Stimulated activated CD8-positive, alpha-beta memory T cell treated with anti-CD3 and anti-CD28 coated beads, Interleukin-15, amount 100 ng/mL, for 24 hours (primary cell): ENCODE measurements at places on chromosomes 13 and 19.

GRCh38 chr13:27967203-27967735 is 1.8 kb downstream of the CDX2 start:
- DNase-seq, result no peak

- DNase-seq, result no peak
Measured at GRCh38 chr19:41223431-41224234, 4.6 kb downstream of the AXL start.

DNA sequence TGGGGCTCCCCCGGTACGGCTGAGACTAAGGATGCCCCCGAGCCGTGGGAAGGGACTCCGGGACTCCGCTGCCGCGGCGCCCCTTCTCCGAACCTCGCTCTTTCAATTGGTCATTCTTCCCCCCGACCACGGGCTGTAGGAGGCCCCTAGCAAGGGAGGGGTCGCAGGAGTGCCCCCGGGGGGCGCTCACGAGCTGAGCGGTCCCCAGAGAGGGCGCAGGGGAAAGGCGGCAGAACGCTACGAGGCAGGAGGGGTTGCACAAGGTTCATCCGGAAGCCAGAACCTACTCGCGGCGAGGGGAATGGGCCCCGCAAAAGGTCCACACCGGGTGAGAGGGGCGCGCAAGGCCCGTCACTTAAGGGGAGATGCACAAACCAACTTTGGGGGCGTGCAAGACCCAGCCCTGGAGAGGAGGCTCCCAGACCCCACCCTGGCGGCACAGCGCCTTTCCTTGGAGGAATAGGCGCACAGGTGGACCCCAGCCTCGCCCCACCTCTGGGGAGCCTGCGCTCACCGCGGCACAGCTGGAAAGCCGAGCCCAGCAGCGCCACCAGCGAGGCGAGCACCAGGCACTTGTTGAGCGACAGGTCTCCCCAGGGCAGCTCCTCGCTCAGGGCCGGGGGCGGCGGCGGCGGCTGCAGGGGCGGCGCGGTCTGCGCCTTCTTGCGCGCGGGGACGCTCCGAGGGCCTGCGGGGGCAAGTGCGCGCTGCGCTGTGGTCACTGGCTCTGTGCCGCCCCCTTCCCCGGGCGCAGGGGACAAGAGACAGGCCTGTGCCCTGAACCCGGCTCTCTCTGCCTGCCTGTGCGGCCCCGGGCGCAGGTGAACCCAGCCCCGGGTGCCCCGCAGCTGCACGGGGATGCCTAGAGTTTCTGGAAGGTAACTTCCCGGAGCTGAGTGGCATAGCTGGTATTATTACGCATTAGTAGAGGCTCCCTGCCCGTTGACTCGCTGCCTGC is 2.8 kb downstream of the JSRP1 start:
- DNase-seq, result no peak

DNA sequence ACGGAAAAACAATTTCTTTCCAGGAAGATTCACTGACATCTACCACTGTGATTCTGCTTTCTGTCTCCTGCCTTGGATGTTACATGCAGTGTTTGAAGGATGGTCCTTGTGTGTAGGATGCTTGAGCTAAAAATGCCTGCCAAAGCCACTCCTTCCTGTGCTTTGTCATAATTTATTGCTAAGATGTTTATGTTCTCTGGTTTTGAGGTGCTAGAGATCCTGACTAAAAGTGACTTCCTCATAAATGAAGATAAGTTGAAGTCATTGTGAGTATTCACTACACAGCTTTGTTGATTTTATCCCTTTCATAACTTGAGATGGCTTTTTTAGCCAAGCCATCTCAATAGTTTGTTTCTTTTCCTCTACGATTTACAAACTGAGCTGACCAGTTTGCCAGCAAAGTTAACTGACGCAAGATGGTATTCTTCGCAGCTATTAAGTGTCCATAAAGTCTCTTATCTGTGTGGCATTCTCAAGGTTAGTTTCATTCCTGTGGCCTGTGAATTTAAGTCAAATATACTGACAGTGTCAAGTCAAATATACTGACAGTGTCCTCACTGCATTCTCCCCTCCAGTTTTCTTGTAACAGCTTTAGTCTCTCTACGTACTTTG is 15.7 kb upstream of the FBXL3 start:
- DNase-seq, result no peak
